Upper lobe of right lung (tissue), 1 donor: ENCODE measurements at places on chromosomes 6 and 20.

DNA sequence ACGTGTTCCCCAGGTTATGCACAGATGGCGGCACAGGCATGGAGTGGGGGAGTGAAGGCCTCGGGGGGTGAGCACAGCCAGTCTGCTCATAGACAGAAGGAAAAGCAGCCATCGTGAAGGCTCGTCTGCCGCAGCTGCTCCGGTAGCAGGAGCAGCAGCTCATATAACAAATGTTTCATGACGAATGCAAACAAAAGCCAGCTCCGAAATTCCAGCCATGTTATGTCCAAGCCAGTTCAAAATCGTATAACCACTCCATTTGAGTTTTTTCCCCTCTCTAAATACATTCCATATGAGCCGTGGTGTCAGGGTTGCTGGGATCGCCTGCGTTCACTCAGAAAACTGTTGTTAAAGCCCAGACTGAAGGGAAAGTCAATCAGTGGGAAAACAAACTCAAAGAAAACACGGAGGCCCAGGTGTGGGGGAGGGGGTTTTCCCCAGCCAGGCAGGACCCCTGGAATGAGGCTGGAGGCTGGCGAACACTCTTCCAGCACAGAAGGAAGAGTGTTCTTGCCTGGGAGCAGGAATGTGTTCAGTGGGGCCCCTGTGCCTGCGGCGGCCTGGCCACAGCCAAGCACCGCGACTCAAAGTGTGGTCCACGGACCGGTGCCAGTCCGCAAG, 280.4 kb upstream of the TAB2 start:
- H3K4me1 ChIP-seq = peaks cover 3% of the 10 kb centered on the region
- H3K36me3 ChIP-seq = no peaks in the 10 kb centered on the region
- H3K27ac ChIP-seq = no peak overlapping the region
- H3K27me3 ChIP-seq = no peaks in the 10 kb centered on the region
- DNase-seq = no peak

DNA sequence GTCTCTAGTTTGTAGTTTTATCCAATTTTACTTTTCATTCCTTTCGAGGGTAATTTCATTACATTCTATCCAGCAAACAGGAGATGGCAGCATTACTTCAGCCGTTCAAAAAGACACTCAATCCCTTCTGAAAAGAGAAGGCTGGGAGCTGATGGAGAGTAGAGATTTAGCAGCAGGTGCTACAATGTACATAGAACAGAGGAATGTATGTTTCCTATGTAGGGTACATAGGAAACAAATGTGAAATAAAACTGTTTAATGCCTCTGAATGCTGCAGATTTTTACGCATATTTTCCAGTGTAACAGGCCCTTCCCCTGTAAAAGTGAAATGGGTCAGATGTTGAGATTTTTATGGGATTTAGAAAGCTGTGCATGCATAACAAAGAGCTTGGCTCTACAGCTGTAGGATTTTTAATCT, 16.0 kb downstream of the RPS12 start:
- no peak for DNase-seq
- H3K27me3 ChIP-seq = no peaks in the 10 kb centered on the region
- no peak overlapping the region for H3K4me3 ChIP-seq
- no peaks in the 10 kb centered on the region for H3K4me1 ChIP-seq
- no peaks in the 10 kb centered on the region for H3K36me3 ChIP-seq
- no peak overlapping the region for H3K27ac ChIP-seq

DNA sequence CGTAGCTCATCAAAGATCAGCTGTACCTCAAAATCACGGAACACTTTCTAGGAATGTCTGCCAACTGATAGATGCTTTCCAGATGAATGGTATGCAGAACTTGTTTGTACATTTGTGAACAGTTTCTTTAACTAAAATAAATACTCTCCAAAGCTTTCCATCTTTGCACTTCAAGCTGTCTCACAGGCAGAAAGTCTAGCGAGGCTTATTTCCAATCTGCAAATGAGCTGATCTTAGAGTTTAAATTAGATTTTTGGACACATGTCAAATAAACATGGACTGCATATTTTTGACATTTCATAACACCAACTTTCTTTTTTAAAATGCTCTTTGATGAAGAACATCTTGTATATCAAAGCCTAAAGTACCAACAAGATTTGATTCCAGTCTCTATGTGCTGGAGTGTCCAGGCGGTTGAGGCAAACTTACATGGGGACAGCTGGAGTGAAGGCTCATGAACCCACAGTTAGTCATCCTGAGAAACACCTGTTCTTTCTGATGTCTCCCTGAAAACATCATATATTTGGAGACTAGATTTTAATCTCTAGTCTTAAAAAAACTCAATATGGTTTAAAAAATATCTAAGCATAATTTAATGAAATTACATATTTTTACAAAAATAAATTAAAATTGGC, 268.6 kb upstream of the AGPAT4 start:
- no peaks in the 10 kb centered on the region for H3K4me1 ChIP-seq
- H3K4me3 ChIP-seq = no peak overlapping the region
- H3K27me3 ChIP-seq = no peaks in the 10 kb centered on the region
- no peaks in the 10 kb centered on the region for H3K36me3 ChIP-seq
- H3K27ac ChIP-seq = no peak overlapping the region

- H3K27ac ChIP-seq = no peak overlapping the region
- no peak for DNase-seq
- peaks cover 19% of the 10 kb centered on the region for H3K4me1 ChIP-seq
Measured at GRCh38 chr20:62874964-62875344, 13.3 kb upstream of the TCFL5 start.

GRCh38 chr20:46174469-46175126, 56.5 kb downstream of the CD40 start:
- peak; percentile 85 for DNase-seq
- peaks cover 69% of the 10 kb centered on the region for H3K27me3 ChIP-seq
- H3K4me3 ChIP-seq = no peak overlapping the region
- H3K36me3 ChIP-seq = no peaks in the 10 kb centered on the region
- H3K27ac ChIP-seq = no peak overlapping the region

- H3K4me3 ChIP-seq = no peak overlapping the region
- no peaks in the 10 kb centered on the region for H3K36me3 ChIP-seq
- H3K27ac ChIP-seq = no peak overlapping the region
- H3K4me1 ChIP-seq = peaks cover 12% of the 10 kb centered on the region
- peaks cover 89% of the 10 kb centered on the region for H3K27me3 ChIP-seq
Measured at GRCh38 chr20:38731738-38732113, 7.4 kb downstream of the SLC32A1 start.

- no peaks in the 10 kb centered on the region for H3K4me1 ChIP-seq
- H3K36me3 ChIP-seq = no peaks in the 10 kb centered on the region
- H3K27ac ChIP-seq = no peak overlapping the region
- no peak for DNase-seq
Measured at GRCh38 chr6:135871296-135871695, 19.8 kb downstream of the PDE7B start.
